Activated naive CD4-positive, alpha-beta T cell (primary cell): ENCODE measurements at places on chromosomes 1 and 21.

GRCh38 chr1:25917996-25918395 lies 11.8 kb upstream of the STMN1 start:
- no peak for DNase-seq

DNA sequence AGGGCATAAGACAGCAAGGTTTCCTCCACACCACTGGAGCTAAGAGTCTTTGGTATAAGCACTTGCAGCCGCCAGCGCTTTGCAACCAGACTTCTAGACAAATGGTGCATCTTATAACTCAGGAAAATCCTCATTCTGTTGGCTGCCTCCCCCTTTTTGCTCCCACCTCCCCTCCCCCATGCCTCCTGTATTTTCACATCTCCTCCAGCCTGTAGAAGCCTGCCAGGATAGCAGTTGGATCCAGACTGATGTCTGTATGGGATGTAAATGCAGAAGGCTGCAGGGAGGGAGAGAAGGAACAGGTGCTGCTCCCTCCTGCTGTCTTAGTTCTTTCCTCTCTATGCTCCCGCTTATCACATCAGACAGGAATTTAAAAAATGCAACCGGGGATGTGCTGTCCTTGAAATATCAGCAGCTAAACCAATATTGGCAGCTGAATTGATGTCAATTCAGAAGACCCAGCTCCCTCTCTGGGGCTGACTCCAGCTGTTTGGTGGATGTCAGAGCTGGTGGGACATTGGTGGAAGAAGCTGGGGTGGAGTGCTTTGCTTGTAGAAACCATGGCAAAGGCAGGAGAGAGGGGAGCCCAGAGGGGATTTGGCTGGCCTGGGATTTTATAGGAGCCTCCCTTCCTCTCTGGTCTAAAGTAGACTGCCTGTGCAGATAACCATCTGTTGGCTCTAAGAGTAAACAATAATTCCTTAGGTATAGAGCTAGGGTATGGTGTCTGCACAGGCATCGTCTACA lies 53.5 kb downstream of the NFASC start:
- DNase-seq, result no peak

DNA sequence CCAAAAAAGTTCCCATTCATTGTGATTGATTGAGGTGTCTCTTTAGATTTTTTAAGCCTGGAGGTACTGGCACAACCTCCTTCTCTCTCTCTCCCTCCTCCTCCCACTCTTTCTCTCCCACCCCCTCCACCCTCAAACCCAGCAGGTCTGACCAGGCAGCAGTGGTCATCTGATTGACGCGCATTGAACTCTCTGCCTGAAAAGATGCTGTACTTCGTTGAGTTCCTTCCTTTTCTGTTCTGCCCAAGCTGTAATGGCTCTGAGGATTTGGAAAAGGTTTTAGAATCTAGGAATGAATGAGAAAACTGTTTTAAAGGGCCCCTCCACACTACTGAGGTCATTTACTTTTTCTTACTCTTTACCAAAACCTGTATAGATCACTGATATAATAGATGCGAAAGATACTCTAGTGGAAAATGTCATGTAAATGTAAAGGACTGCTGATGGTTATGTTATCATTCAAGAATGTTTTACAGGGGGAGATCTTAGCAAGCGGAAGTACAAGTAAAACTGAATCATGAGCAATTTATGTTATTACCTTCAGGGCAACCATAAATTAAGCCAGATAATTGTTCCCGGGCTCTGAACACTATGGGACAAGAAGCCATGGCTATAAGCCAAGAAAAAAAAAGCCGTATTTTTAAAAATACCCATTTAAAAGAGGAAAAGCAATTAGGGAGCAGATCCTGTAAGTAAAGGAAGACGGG lies 25.2 kb upstream of the DYRK1A start:
- no peak for DNase-seq

- DNase-seq, result no peak
These were observed 67.3 kb downstream of the VAV3 start for GRCh38 chr1:107897438-107898345.

DNA sequence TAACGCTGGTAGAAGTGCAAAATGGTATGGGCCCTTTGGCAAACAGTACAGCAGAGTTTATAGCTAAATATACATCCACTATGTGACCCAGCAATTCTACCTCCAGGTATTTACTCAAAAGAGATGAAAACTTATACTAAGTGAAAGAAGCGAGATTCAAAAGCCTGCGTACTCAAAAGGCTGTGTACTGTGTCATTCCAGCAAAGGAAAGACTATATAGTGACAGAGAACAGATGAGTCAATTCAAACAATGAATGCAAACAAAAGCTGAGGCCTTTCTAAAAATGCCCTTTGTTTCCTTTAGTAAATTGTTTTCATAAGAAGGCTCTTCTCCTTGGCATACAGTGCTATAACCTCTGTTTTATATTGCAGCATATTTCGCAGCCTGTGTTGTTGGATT lies 268.8 kb upstream of the CSF3R start:
- no peak for DNase-seq

- DNase-seq, result no peak
These were observed 21.5 kb upstream of the SLC44A5 start for GRCh38 chr1:75632350-75632949.

DNA sequence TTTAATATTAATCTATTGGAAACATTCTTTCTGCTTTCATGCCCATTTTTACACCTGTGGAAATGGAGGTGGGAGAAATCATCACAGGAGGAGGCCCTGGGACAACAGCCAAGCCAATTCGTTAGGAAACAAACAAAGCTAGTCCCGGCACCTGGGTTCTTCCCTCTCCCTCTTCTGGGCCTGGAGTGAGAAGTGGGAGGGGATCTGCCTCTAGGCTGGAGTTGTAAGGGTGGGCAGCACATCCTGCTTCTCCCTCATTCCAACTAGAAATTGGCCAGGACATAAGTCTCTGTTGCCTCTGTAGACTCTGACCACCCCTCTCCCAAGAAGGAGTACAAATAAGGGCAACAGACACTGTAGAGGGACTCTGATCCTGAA lies 20.2 kb upstream of the ERO1B start:
- no peak for DNase-seq
